IMR-90 (cell line): ENCODE measurements at places on chromosomes 13 and 19. TPM values are rescaled to one million over a fixed set of nuclear protein-coding genes. Genes with fewer than 3 reads are reported as not detected.

The KL gene
- not detected in 2 replicates for total RNA-seq

- no peaks in the 10 kb centered on the region for H3K27me3 ChIP-seq
- DNase-seq = no peak
- H3K4me1 ChIP-seq = peaks cover 19% of the 10 kb centered on the region
- peak overlapping the region; percentile 1; the same call in 1 of the 2 replicates for H3K27ac ChIP-seq
- no peak overlapping the region for H3K4me3 ChIP-seq
These were observed 154.3 kb downstream of the LMO7 start for GRCh38 chr13:75790198-75790970.

The WDR88 gene
- total RNA-seq = not detected in 2 replicates

- no peaks in the 10 kb centered on the region for H3K4me1 ChIP-seq
- no peaks in the 10 kb centered on the region for H3K36me3 ChIP-seq
- H3K27ac ChIP-seq = no peak overlapping the region
- H3K4me3 ChIP-seq = no peak overlapping the region
- no peak for DNase-seq
- no peaks in the 10 kb centered on the region for H3K27me3 ChIP-seq
These were observed 237.2 kb upstream of the SPRY2 start for GRCh38 chr13:80577926-80578670.

GRCh38 chr19:49552749-49553148 lies 24.9 kb downstream of the RCN3 start:
- no peak overlapping the region for H3K4me3 ChIP-seq
- no peak overlapping the region for H3K27ac ChIP-seq
- no peaks in the 10 kb centered on the region for H3K27me3 ChIP-seq

GRCh38 chr13:36959456-36960116 lies 39.5 kb upstream of the SMAD9 start:
- no peak overlapping the region for H3K27ac ChIP-seq
- H3K36me3 ChIP-seq = peaks cover 19% of the 10 kb centered on the region
- H3K4me3 ChIP-seq = no peak overlapping the region

The NPAS1 gene
- total RNA-seq = 0.36 and 0.56 TPM in 2 replicates

The SWSAP1 gene
- total RNA-seq = 0.36 and 0.56 TPM in 2 replicates

DNA sequence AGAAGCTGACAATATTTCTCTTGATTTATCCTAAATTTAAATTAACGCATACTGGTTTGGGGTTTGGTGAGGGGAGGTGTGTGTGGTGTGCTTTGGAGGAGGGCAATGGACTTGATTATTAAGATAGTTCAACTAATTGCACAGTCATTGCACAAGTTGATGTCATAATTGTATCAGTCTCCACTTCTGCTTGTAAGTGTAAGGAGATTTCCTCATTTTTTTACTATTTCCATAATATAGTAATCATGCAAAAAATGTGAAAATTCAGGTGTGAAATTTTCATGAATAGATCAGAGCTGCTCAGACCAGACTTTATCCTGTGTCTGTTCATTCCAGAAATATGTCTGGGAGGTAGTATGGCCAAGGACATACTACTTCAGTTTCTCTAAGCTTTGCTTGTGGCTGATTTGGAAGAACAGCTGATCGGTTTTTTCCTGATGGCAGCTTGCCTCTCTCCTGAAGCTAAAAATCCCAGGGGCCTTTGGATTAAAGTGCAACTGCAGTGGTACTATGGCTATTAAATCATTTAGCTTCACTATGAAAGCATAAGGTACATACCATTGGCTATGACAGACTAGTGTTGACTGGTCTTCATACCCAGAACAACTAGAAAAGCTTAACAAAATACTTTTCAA lies 201.8 kb upstream of the MIR17HG start:
- no peaks in the 10 kb centered on the region for H3K36me3 ChIP-seq
- H3K27ac ChIP-seq = no peak overlapping the region
- H3K27me3 ChIP-seq = no peaks in the 10 kb centered on the region
- H3K4me1 ChIP-seq = no peaks in the 10 kb centered on the region

The CD320 gene
- 13.3 and 15.8 TPM in 2 replicates for total RNA-seq

- no peaks in the 10 kb centered on the region for H3K4me1 ChIP-seq
- H3K36me3 ChIP-seq = peaks cover 9% of the 10 kb centered on the region; the same call in 1 of the 2 replicates
- no peaks in the 10 kb centered on the region for H3K27me3 ChIP-seq
- DNase-seq = no peak
- no peak overlapping the region for H3K27ac ChIP-seq
- no peak overlapping the region for H3K4me3 ChIP-seq
These were observed 6.3 kb downstream of the HAUS5 start for GRCh38 chr19:35618857-35619256.

DNA sequence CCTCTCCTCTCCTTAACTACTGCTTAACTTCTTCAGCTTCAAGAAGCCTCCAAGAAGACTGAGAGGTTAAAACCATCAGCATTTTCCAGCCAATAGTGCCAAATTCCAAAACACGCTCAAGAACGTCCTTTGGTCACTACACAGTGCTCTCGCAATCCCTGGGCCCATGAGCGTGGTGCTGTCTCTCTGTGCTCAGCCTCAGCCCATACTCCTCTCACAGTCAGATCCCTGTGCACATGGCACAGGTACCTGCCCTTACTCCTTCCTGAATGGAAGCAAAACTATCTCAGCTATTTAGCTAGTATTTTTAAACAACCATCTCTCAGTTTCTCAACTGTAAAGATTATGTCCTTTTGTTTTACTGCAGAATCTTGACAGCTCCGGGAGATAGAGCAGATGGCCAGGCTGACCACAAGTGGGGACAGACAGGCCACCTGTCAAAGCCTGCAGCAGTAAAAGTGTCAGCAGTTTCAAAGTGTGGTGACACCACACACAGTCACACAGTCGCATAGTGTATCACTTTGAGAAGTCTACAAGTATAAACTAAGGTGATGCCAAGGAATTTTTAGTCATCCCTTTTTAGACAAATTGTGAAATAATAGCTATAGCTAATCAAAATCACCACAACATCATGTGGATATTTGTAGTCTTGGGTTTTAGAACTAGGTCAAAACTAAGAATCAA lies 35.7 kb downstream of the DZIP1 start:
- H3K4me1 ChIP-seq = peaks cover 4% of the 10 kb centered on the region; the same call in 1 of the 2 replicates
- no peak overlapping the region for H3K27ac ChIP-seq
- no peak for DNase-seq

- H3K4me1 ChIP-seq = no peaks in the 10 kb centered on the region
- H3K4me3 ChIP-seq = no peak overlapping the region
- H3K27me3 ChIP-seq = no peaks in the 10 kb centered on the region
- no peak for DNase-seq
- no peaks in the 10 kb centered on the region for H3K36me3 ChIP-seq
These were observed 439.3 kb downstream of the PCDH20 start for GRCh38 chr13:60976367-60976766.

DNA sequence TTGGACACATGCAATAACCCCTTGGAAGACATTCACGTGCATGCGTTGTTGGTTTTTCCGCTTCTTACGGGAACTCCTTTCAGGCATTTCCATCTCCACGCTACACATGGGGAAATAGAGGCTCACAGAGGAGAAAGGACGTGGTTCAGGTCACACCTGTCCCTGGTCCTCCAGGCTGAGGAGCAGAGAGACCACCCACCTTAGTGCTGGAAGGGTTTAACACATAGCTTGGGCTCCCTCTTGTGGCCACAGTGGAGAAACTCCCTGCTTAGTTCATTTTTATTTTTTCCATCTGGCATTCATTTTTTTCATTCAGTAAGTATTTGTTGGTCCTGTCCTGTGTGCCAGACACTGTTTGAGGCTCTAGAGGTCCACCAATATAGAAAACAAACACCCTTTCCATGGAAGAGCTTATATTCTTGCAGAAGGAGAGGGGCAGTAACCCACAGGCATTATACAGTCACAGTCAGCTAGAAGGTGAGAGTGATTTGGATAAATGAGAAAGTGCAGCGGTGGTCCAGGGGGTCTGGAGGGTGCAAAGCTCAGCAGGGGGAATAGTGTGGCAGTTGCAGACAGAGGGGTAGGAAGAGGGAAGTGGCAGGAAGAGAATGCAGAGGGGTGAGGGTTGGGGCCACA lies 24.2 kb upstream of the TTYH1 start:
- H3K27ac ChIP-seq = no peak overlapping the region
- no peaks in the 10 kb centered on the region for H3K36me3 ChIP-seq
- H3K4me1 ChIP-seq = no peaks in the 10 kb centered on the region

GRCh38 chr19:47013041-47013517 lies 6.6 kb upstream of the NPAS1 start:
- peak; percentile 51 for DNase-seq
- no peaks in the 10 kb centered on the region for H3K27me3 ChIP-seq
- no peak overlapping the region for H3K27ac ChIP-seq
- no peaks in the 10 kb centered on the region for H3K4me1 ChIP-seq
- no peak overlapping the region for H3K4me3 ChIP-seq

GRCh38 chr19:58416604-58417003 lies 8.2 kb downstream of the ZNF584 start:
- H3K27me3 ChIP-seq = no peaks in the 10 kb centered on the region
- no peak overlapping the region for H3K4me3 ChIP-seq
- H3K36me3 ChIP-seq = peaks cover 49% of the 10 kb centered on the region

DNA sequence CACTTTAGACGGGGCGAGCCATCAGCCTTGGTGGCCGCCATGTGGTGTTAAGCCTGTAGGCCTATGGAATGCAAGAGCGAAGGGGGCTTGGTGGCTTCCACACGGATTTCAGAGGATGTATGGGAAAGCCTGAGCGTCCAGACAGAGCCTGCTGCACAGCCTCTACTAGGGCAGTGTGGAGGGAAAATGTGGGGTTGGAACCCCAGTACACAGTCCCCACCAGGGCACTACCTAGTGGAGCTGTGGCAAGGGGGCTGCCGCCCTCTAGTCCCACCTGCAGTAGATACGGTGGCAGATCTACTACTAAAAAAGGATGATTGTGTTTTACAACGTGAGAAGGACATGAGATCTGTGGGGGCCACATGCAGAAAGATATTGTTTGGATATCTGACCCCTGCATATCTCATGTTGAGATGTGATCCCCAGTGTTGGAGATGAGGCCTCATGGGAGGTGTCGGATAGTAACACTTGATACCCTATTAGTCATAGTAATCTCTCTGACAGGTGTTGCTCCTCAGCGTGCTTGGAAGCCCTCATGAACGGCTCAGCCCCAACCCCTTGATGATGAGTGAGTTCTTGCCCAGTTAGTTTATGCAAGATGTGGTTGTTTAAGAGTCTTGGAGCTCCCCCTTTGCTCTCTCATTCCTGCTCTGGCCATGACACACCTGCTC lies 45.6 kb downstream of the LHFPL6 start:
- no peak overlapping the region for H3K4me3 ChIP-seq
- no peaks in the 10 kb centered on the region for H3K36me3 ChIP-seq
- no peak overlapping the region for H3K27ac ChIP-seq
- no peaks in the 10 kb centered on the region for H3K27me3 ChIP-seq
- DNase-seq = no peak

The CRLF1 gene
- total RNA-seq = 0.18 and 0.28 TPM in 2 replicates

- no peak overlapping the region for H3K27ac ChIP-seq
- no peaks in the 10 kb centered on the region for H3K36me3 ChIP-seq
- no peaks in the 10 kb centered on the region for H3K27me3 ChIP-seq
- no peaks in the 10 kb centered on the region for H3K4me1 ChIP-seq
- no peak for DNase-seq
These were observed 66.7 kb upstream of the ZNF536 start for GRCh38 chr19:30305346-30306060.

The PRODH2 gene
- total RNA-seq = not detected in 2 replicates

DNA sequence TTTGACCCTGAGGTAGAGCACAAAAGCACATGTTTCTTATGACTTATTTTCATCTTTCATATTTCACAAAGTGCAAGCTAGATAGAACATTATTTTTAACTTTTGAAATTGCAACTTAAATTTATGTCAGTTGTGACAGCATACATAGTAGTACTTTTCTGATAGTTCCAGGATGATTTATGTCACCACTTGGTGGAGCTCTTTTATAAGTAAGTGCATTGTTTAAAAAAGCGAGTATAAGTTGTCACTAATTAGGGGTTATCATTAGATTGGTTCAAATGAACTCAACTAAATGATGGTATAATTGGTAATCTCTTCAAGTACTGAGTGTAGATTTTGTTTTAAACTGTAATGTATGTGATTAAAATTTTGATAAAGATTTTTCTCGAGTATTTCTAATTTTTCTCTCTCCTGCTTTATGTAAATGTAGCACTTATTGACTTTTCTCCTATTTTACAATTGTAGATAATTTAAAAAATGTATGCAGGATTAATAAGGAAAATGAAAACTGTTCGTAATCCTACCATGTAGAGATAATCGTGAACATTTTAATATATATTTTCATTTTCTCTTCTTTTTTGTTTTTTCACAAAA lies 31.1 kb downstream of the RB1 start:
- no peaks in the 10 kb centered on the region for H3K27me3 ChIP-seq
- DNase-seq = peak; percentile 45
- H3K4me1 ChIP-seq = peaks cover 4% of the 10 kb centered on the region; the same call in 1 of the 2 replicates
- 0 out of 2 replicates have a peak, but pooled peaks cover 1% of the 10 kb centered on the region for H3K36me3 ChIP-seq

- no peaks in the 10 kb centered on the region for H3K36me3 ChIP-seq
- H3K4me3 ChIP-seq = no peak overlapping the region
- peaks cover 10% of the 10 kb centered on the region for H3K27me3 ChIP-seq
- H3K27ac ChIP-seq = no peak overlapping the region
- H3K4me1 ChIP-seq = no peaks in the 10 kb centered on the region
These were observed 270.2 kb downstream of the IRS2 start for GRCh38 chr13:109516186-109516585.

- no peaks in the 10 kb centered on the region for H3K4me1 ChIP-seq
- no peaks in the 10 kb centered on the region for H3K36me3 ChIP-seq
- H3K4me3 ChIP-seq = peak overlapping the region; percentile 44
- peaks cover 43% of the 10 kb centered on the region for H3K27me3 ChIP-seq
These were observed 572 bp downstream of the SHISA2 start for GRCh38 chr13:26051231-26051656.

The LRP3 gene
- 8.4 and 8.6 TPM in 2 replicates for total RNA-seq

The SLC6A16 gene
- under 0.01 and 0.18 TPM in 2 replicates for total RNA-seq

The SYT3 gene
- not detected in 2 replicates for total RNA-seq

DNA sequence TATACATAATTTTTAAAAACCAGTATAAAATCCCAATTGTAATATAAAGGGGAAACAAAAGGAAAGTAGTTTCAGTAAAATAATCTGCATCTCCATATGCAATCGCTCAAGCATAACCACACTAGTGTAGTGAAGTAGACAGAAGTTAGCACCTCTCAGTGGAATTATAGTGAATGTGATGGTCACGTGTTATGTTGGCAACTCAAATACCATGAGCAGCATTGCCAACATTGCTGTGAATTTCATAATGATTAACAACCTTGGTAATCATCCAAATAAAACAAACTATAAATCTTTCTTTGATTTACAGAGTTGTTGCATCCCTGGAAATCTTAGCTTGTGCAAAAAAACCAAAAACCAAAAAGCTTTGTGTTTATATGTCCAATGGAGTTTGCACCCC lies 77.3 kb upstream of the SIAH3 start:
- no peak for DNase-seq
- H3K27ac ChIP-seq = no peak overlapping the region
- no peak overlapping the region for H3K4me3 ChIP-seq
- H3K4me1 ChIP-seq = no peaks in the 10 kb centered on the region

GRCh38 chr19:45059258-45059965 lies 16.9 kb downstream of the ZNF296 start:
- H3K27me3 ChIP-seq = no peaks in the 10 kb centered on the region
- peaks cover 81% of the 10 kb centered on the region for H3K36me3 ChIP-seq
- H3K4me3 ChIP-seq = no peak overlapping the region
- no peak overlapping the region for H3K27ac ChIP-seq

- peak; percentile 51 for DNase-seq
- peak overlapping the region; percentile 87 for H3K27ac ChIP-seq
- peak overlapping the region; percentile 75 for H3K4me3 ChIP-seq
- H3K36me3 ChIP-seq = no peaks in the 10 kb centered on the region
These were observed 7.1 kb upstream of the NFIC start for GRCh38 chr19:3359015-3359918.

The SLC7A10 gene
- not detected in 2 replicates for total RNA-seq

The LILRA1 gene
- not detected in 2 replicates for total RNA-seq
